Stimulated activated CD4-positive, alpha-beta T cell treated with anti-CD3 and anti-CD28 coated beads, TNF-alpha, amount 100 ng/mL, for 48 hours (primary cell): ENCODE measurements at places on chromosomes 5 and 9.

DNA sequence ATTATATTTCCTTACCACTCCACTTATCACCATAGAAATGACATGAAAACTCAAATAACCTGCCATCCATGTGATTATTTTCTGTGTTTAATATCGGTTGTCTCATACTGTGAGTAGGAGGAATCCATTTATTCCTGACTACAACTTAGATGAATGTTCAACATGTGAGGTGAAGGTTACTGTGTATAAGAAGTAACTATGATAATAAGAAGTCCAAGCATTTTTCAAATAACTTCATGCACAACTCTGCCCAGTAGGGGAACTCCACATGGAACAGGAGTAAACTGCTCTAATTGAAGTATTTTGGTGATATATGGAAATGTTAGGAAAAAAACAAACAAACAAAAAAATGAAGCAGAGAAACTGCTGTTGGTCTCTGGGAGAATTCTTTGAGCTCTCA lies 447.5 kb upstream of the GRIN3A start:
- no peak for DNase-seq

- DNase-seq = no peak
Observed at GRCh38 chr5:146877178-146877681, 1.3 kb downstream of the PPP2R2B start.

DNA sequence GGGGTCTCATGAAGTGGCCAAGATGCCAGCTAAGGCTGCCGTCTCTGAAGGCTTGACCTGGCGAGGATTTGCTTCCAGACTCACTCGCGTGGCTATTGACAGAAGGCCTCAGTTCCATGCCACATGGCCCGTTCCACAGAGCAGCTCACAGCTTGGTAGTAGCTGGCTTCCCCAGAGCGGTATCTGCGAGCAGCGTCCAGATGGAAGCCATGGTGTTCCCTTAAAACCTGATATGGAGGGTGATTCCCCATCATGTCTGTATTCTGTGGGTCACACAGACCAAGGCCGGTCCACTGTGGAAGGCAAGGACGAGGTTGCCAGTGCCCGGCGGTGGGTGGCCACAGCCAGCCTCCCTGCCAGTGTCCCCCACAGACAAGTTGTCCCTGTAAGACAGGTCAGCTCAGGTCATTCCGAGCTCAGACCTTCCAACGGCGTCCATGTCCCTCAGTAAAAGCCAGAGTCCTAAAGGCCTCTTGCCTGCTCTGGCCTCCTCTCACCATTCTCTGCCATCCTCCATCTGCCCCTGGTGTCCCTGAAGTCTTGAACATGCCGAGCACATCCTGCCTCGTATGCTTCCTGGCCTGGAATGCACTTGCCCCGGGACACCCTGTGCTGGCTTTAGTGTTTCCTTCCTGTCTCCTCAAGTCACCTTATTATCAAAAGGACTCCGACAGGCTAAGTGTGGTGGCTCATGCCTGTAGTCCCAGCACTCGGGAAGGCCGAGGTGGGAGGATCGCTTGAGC lies 61.3 kb upstream of the LRRTM2 start:
- DNase-seq = no peak

DNA sequence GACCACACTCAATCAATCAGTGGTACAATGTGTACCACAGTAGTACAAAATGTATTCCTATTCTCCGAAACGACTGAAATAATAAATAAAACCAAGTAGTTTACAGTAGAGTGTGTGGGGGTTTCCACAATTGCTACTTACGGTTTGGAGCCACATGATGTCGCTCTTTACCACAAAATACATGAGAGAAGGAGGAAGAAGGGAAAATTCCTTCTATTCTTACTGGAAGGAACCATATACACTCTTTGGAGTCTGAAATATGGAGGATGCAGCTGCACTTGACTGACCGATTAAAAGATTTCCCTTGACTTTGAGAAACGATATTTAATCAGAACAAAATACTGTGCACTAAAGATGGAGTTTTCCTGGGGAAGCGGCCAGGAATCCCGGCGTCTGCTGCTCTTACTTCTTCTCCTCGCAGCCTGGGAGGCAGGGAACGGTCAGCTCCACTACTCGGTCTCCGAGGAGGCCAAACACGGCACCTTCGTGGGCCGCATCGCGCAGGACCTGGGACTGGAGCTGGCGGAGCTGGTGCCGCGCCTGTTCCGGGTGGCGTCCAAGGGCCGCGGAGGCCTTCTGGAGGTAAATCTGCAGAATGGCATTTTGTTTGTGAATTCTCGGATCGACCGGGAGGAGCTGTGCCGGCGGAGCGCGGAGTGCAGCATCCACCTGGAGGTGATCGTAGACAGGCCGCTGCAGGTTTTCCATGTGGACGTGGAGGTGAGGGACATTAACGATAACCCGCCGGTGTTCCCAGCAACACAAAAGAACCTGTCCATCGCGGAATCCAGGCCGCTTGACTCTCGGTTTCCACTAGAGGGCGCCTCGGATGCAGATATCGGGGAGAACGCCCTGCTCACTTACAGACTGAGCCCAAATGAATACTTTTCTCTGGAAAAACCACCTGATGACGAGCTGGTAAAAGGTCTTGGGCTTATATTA lies at the start of gene PCDHA4:
Gene PCDHA4, plus strand, starts transcription at position 235 of the 942 bp plus-strand sequence.
- no peak for DNase-seq

DNA sequence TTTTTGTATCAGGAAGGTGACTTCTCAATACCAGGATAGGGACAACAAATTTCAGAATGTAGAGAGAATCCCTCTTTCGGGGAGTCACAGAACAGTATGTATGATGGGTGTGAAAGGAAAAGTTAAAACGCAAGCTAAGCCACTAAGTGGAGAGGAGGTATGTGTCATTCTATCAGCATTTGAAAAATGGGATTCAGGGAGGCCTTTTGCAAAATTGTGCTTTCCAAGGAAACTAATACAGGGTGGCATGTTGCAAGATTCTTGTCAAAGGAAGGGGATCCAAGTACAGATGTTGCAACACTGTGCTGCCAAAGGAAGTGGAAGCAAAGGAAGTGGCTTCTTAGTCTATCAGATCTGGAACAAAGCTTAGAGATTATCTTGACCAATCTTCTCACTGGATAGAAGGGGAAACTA lies 12.6 kb upstream of the TNIP1 start:
- no peak for DNase-seq

GRCh38 chr5:40172721-40173120 lies 507.0 kb upstream of the PTGER4 start:
- no peak for DNase-seq

GRCh38 chr9:16060436-16061129 lies 507.7 kb downstream of the CCDC171 start:
- DNase-seq = no peak

- no peak for DNase-seq
Observed at GRCh38 chr5:4244306-4244705, 648.7 kb downstream of the IRX1 start.

- no peak for DNase-seq
Observed at GRCh38 chr9:100579665-100580064, 1.8 kb downstream of the CAVIN4 start.

DNA sequence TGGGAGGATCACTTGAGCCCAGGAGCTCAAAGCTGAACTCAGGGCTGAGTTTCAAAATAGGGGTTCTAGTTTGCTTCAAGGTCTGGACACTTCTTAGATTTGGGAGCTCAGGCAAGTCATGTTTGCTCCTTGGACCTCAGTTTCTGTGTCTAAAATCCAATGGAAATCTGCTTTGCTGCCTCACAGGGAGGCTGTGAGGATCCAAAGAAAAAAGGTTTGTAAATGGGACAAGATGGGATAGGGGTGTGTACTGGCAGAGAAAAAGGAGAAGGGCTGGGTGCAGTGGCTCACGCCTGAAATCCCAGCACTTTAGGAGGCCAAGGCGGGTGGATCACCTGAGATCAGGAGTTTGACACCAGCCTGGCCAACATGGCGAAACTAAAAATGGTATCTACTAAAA lies 39.6 kb upstream of the SH3PXD2B start:
- no peak for DNase-seq

- DNase-seq = no peak
Observed at GRCh38 chr9:13431222-13431536, 151.7 kb upstream of the MPDZ start.

DNA sequence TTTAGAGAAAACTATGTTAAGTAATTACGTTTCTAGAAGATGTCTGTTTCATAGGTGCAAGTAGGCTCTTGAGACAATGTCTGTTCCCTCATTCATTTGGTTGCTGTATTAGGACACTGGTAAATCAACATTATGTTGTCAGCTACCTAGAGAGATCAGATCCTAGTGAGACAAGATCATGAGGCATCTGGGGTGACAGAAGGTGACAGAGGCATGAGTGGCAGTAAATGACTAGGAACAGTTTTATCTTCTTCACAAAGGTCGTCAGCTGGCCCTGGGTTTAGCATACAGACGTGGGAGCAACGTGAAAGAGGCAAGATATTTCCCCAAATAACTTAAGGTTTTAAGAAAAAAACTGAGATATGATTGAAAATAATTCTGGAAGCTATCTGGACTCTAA lies 1926.3 kb upstream of the WWC1 start:
- no peak for DNase-seq

- DNase-seq = no peak
Observed at GRCh38 chr5:1293416-1294205, 1.3 kb downstream of the TERT start.

DNA sequence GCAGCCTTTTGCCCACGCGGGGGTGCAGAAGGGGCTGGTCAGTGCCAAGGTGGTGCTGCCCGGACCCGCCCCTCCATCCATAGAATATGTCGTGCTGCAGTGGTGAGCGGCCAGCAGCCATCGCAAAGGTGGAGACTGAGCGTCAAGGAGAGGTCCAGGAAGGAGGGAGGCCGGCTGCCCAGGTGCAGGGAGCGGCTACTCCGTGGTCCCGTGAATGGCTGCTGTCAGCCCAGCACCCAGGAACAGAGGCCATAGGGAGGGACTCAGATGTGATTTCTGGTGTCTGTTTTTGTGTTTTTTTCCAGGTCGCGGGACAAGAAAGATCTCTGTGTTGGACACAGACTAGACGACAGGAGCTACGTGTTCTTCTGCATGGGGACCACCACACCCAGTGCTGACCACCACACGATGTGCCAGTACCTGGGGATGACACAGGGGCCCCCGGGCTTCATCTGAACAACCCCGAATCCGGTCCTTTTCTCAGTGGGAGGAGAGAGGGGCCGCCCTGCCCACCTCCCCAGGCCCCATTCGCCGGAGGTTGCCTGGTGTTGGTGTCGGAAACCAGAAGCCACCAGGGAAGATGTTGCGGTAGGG lies 29.0 kb downstream of the PAEP start:
- no peak for DNase-seq

GRCh38 chr5:124963236-124963919 lies 216.9 kb upstream of the ZNF608 start:
- DNase-seq = no peak

DNA sequence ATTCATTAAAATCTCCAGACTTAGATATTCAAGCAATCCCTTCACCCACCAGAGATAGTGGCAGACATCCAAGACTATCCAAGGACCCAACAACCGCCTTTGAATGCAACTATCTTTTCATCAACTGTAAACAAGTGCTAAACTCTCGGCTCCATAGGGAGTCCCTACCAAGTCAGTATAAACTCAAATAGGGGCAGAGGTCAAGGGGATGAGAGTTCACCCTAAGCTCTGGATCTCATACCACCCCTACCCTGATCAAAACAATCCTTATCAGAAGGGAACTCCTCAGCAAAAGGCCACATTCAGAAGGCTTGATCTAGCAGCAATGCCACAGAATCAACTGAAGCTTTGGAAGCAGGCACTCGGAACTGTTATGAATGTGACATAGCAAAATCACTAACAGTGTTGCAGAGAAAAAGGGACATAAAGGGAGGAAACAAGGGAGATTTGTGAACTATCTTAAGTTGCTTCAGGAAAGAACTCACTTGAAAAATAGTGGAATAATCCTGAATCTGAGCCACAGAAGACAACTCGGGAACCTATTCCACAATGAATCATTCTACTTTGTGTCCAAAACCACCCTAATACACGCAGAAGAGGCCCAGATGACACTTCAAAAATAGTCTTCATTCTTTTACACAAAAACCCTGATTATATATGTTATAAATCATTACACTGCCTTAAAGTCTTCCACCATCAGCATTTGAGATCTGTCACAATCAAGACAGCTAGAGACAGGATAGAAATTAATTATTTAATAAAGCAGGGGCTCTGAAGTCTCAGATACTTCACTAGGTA lies 49.8 kb downstream of the NR6A1 start:
- DNase-seq = no peak

GRCh38 chr9:100602342-100602801 lies 24.5 kb downstream of the CAVIN4 start:
- DNase-seq = no peak

GRCh38 chr5:83364312-83365299 lies 106.9 kb upstream of the VCAN start:
- no peak for DNase-seq

GRCh38 chr5:23717486-23717885 lies 210.1 kb downstream of the PRDM9 start:
- DNase-seq = no peak

- DNase-seq = no peak
Observed at GRCh38 chr9:90841213-90841612, 39.6 kb downstream of the SYK start.

DNA sequence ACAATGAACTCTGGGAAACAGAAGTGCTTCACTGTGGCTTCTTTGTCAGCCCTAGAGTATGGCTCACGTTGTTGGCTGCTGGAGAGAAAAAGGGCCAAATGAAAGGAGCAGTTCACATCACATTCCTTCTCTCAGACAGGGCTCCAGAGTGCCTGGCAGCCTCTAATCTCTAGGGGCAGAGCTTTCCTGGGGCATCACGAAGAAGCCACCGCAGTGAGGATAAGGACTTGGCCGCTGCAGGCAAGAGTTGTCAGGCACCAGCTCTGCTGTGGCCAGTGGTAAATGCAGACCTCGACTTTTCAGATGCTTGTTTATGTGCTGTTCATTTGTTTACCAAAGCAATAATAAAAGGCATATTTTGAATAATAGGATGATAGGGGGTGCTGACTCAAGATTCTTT lies 227.2 kb downstream of the ICE1 start:
- no peak for DNase-seq

DNA sequence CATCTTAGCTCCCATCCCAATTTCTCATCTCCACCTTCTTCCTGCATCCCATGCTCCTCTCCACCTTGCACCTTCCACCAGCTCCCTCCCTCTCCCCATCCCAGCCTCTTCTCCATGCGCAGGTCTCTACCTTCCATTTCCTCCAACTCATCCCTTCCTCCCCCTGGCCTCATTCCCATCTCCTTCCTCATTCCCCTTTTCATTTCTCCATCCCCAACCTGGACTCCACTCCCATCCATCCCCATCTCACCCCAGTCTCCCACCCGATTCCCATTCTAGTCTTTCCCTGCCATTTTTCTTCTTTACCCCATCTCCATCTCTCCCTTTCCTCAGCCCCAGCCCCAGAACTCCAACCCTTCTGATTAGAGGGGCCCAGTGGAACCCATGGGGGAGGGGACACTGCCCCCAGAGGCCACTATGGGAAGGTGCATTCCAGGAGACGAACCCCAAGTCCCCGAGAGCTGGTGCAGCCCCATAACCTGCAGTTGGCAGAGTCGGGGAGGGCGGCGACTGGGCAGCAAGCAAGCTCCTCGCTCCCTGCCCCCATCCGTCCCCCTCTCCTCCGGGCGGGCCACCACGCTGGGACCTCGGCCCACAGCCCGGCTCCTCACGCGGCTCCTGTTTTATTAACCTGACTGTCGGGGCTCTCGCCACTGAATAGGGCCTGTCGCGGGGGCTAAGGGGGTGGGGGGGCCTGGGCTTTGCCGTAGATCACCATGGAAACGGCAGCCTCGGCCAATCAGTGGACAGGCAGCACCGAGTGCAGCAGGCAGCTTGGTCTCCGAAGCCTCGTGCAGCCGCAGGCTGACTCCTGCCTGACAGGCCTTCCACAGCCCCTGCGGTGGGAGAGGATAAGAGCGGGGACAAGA lies 66.7 kb downstream of the PCDH1 start:
- peak; percentile 1 for DNase-seq
